Adipocyte (in vitro differentiated cells): ENCODE measurements at places on chromosomes 13 and 19.
A peak's percentile ranks its signal among the peaks of the same experiment; 100 is the strongest.

GRCh38 chr13:97976610-97977521 lies 23.4 kb downstream of the IPO5 start:
- peak; percentile 73 for DNase-seq

- no peak for DNase-seq
Observed at GRCh38 chr19:55801416-55801815, 30.4 kb downstream of the NLRP11 start.

DNA sequence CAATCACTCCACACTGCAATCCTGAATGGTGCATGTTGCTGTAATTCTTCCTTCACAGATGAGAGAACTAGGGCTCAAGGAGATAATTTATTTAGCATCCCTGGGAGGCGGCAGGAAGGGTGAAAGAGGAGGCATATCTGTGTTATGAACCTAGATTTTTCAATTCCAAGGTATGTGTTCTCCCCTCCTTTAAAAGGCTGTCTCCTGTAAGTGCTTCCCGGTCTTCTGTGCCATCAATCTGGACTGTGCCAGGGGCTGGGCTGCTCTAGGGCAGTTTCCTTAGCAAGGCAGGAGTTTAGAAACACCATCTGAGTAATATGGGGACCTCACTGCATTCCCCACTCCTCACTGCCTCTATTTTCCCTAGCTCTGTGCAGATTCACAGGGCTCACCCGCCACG lies 185.0 kb downstream of the RFC3 start:
- DNase-seq = no peak

DNA sequence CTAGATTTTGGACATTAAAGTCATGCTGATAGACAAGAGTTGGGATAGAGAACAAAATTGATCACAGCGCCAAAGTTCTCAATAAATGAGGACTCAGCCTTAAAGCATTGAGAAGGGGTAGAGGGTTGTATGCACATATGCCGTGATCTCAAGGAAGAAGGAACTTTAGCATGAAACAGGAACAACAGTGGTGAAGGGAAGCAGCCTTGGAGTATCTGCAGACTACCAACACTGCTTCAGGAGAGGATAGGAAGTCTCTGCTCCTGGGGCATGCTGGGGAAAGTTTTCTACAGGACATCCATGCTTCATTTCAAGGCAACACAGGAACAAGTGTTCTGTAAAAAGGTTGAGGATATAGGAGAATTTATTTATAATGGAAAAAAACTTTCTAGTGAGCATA lies 111.9 kb upstream of the MLNR start:
- DNase-seq = no peak

DNA sequence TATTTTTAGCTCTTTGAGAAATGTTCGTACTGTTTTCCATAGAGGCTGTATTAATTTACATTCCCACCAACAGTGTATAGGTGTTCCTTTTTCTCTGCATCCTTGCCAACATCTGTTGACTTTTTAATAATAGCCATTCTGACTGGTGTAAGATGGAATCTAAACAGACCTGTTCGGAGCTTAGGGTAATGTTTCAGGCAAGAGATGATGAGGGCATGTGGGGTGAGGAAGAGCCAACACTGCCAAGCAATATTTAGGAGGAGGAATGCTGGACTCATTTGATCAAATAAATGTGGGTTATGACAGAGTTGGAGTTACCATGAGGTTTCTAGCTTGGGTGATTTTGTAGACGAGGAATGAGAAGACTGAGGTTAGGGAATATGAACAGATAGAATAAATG lies 382.9 kb downstream of the KLF12 start:
- DNase-seq = no peak

DNA sequence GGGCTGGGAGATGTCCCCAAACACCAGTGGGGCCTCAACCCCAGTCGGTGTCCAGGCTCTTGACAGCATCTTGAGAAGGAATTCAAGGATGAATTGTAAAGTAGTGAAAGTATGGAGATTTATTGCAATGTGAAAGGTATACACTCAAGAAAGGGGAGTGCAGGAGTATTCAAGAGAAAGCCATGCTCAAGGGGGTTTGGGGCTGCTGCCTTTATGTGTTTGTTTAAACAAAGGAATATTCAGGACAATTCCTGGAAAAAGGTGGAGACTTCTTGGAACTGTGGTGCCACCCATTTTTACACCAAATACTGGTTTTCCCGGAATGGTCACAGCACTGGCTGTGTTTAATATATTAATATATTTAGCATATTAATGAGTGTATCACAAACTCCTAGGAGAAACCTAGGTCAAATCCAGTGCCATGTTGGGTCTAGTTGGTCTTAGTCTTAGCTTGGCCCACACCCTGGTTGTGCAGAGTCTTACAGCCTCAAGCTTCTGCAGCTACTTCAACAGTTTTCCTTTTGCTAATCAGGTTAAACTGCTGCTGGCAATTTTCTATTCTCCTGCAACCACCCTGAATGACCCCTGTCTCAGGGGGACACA lies 138.5 kb upstream of the TMTC4 start:
- no peak for DNase-seq

GRCh38 chr13:105008604-105009003 lies 1526.9 kb downstream of the EFNB2 start:
- peak; percentile 8 for DNase-seq

DNA sequence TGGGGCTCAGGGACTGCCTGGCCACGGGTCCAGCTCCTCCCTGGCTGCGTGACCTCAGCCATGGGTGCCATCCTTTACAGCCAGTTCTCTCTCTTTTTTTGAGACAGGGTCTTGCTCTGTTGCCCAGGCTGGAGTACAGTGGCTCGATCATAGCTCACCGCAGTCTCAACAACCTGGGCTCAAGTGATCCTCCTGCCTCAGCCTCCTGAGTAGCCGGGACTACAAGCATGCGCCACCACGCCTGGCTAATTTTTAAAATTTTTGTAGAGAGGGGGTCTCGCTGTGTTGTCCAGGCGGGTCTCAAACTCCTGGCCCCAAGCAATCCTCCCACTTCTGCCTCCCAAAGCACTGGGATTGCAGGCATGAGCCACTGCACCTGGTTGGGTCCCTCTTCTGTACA lies 75.4 kb downstream of the PTPRS start:
- no peak for DNase-seq

- DNase-seq = no peak
Observed at GRCh38 chr13:99666146-99666805, 165.0 kb downstream of the TM9SF2 start.

DNA sequence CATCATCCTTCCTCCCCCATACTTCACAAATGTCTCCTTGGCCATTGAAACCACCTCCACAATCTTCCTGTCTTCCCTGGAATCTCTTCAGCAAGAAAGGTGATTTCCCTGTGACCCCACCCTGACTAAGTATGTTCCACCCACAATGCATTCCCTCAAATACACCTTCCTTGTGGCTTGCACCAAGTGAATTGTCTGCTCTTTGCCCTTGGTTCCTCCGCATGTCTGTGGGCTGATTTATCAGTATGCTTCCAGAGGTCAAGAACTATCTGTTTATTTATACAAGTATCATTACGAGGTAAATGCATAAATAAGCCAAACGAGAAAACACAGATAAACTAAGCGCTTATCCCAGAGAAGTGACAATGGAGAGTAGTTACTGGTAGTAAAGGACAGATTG lies 45.4 kb upstream of the POMP start:
- DNase-seq = no peak

DNA sequence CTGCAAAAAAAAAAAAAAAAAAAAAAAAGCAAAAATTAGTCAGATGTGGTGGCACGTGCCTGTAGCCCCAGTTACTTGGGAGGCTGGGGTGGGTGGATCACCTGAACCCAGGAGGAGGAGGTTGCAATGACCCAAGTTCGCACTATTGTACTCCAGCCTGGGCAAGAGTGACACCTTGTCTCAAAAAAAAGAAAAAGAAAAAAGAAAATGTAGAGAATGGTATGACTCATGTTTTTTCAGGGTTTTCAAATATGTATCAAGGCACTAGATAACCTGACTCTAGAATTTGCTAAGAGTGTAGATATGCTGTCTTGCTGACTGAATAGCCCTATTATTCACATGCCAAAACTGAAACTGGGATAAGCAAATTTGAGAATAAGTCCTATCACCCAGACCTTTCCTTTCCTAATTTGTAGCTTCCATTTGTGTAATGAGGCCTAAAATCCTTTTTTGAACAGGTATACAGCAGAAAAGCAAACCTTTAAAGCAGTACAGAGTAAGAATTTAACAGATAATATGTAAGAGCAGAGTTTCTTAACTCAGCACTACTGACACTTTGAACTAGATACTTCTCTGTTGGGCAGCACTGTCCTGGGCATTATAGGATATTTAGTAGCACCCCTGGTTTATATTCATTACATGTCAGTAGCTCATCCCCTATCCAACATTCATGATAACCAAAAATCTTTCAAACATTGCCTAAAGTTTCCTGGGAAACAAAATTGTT lies 108.6 kb downstream of the ELF1 start:
- DNase-seq = peak; percentile 26

GRCh38 chr13:104779311-104779993 lies 1713.2 kb upstream of the SLC10A2 start:
- DNase-seq = peak; percentile 73

- DNase-seq = no peak
Observed at GRCh38 chr13:42548731-42549551, 25.0 kb upstream of the TNFSF11 start.

DNA sequence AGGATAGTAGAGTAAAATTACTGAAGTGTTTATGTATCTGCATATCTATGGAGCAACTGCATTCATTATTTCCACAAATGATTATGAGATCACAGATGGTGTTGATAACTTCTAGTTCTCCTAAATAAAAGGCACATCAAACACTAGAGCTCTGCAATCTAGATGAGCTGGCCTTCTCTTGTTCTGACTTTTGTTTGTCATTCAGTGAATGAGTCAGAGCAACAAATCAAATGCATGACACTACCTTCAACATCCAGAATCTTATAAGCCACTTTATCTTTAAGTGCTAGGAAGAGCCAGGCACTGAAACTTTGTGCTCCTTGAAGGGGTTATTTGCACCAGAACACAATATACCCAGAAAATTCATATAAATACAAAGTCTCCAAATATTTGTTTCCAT lies 456.0 kb downstream of the PCDH17 start:
- no peak for DNase-seq

DNA sequence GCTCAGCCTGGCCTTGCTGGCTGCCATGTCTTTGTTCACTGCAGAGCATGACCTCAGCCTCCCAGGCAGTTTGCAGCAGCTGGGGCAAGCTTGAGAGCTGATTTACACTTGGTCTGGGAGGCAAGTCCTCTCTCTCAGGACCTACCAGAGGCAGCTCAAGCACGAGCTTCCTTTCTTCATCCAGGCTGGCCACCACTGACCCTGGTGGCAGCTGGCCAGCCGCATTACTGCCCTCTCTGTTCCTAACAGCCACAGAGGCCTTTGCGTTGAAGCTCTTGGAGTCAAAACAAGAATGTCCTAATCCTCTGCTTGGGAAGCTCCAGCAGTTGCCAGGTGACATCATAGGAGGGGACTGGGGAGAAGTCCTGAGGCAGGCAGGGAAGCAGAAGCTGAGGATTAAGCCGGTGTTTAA lies 85.7 kb downstream of the NUFIP1 start:
- peak; percentile 90 for DNase-seq

GRCh38 chr13:79385694-79386093 lies 20.4 kb downstream of the RBM26 start:
- no peak for DNase-seq

DNA sequence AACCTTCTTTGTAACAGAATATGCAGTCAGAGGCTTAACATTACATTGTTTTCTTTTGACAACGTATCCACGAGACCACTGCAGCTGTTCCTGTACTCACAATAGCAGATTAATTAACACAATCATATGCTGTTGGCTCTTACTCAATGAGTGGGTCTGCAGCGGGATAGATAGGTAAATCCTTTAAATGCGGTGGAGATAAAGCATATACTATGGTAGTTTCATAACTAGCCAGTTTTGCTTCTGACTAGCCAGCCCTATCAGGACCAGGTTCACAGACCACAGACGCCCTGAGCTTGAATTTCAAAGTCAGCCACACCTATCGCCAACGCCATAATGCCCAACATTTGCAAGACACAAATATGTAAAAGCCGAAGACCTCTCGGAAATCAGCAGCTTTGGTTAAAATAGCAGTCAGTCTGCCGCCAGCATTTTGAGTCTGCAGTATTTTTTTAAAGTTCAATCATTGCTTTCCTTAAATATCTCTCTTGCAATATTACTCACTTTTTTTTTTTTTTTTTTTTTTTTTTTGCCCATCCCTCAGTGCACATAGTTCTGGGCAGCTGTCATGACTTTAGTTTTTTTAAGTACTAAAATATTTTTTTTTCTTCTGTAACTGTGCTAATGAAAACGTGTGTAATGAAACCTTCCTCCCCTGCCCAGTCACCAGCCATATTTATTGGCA lies 120.5 kb downstream of the ZNF536 start:
- DNase-seq = no peak

DNA sequence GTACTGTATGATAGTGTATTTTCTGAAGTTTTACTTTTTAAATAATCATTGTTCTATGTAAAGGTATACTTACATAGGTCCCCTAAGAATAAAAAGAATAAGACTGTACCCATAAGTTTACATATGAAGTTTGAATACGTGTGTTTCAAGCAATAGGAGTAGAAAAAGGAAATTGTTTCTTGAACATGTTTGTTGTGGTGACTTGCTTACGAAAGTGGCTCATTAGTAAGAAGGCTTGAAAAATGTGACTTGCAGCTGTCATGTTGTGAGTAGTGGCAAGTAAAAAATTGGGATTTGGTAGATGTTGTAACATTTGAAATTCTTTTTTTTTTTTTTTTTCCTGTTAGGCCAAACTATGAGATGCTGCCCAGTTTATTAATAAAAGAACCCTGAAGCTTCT lies 203.3 kb downstream of the LMO7 start:
- DNase-seq = no peak

- no peak for DNase-seq
Observed at GRCh38 chr13:110572778-110573118, 11.2 kb upstream of the RAB20 start.

GRCh38 chr13:101757446-101758039 lies 305.1 kb downstream of the ITGBL1 start:
- DNase-seq = peak; percentile 70

DNA sequence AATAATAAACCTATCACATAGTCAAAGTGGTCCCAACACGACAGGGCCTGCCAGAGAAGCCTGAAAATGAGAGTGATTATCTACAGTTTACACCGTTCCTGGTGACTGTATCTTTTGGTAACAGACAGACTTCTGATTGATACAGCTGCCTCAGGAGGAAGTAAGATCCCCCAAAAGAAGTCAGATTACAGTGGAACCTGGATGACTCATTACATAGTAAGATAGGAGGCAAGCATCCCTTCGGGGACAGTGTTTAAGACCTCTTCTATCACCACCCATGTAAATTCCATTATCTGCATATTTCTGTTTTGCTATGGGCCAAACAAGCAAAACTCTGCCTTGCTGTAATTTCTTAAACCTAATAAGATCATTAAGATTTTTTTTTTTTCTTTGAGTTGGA lies 44.0 kb upstream of the FLT1 start:
- DNase-seq = no peak

GRCh38 chr19:23774106-23774505 lies 15.4 kb upstream of the ZNF681 start:
- DNase-seq = no peak

GRCh38 chr19:48613024-48613851 lies 1.6 kb downstream of the FAM83E start:
- DNase-seq = no peak

GRCh38 chr19:41426952-41427646 lies at the start of gene B3GNT8:
Gene B3GNT8, minus strand, starts transcription at chr19:41427374. Its CDS starts 596 bp downstream, at chr19:41426778.
- peak; percentile 71 for DNase-seq

- no peak for DNase-seq
Observed at GRCh38 chr13:96900986-96901385, 93.3 kb downstream of the OXGR1 start.
